ENCODE measurements at places on chromosomes 13 and 19. TPM values are rescaled to one million over a fixed set of nuclear protein-coding genes. Genes with fewer than 3 reads are reported as not detected.

SCN1B gene
- polyA plus RNA-seq = 0.33 TPM

- no peak for DNase-seq
Observed at GRCh38 chr13:52600666-52601065, 41.6 kb upstream of the HNRNPA1L2 start.

GRCh38 chr13:91762957-91763356 is 364.5 kb downstream of the GPC5 start:
- no peak for DNase-seq

- no peak for DNase-seq
Observed at GRCh38 chr13:48380581-48380980, 32.3 kb downstream of the LPAR6 start.

TMEM59L gene
- polyA plus RNA-seq = not detected

- DNase-seq = no peak
Observed at GRCh38 chr19:55529636-55530234, 7.2 kb downstream of the SBK2 start.

ZNF568 gene
- 12.3 TPM for polyA plus RNA-seq

GRCh38 chr13:40026174-40026585 is 370.7 kb downstream of the COG6 start:
- DNase-seq = no peak

GRCh38 chr13:48078251-48078656 is 16.6 kb downstream of the MED4 start:
- DNase-seq = peak; percentile 60

PCDH17 gene
- not detected for polyA plus RNA-seq

- no peak for DNase-seq
Observed at GRCh38 chr19:2423071-2423914, 4.1 kb downstream of the TIMM13 start.

KIR3DL1 gene
- not detected for polyA plus RNA-seq

GRCh38 chr19:44003461-44004009 is 778 bp downstream of the ZNF230 start:
- DNase-seq = no peak

NDUFA11 gene
- 317 TPM for polyA plus RNA-seq

CD70 gene
- polyA plus RNA-seq = 1.7 TPM

DNA sequence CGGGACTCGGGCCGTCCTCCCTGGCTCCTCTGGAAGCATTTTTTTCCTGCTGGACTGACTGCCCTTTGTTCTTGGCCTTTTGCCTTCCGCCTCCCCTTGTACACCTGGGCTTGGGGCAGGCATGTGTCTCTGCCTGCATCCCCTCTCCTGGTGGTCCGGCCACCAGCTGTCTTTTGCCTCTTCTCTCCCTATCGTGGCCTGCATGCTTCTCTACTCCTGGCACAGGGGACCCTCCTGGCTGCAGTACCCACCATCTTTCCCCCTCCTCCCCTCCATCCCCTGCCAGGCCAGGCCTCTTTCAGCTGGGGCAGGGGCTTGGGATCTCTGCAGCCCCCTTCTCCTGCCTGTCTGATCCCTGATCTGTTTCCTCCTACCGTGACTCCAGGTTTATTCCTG is 12.1 kb downstream of the WTIP start:
- DNase-seq = no peak

NTF4 gene
- polyA plus RNA-seq = not detected

KXD1 gene
- polyA plus RNA-seq = 92.0 TPM

DNA sequence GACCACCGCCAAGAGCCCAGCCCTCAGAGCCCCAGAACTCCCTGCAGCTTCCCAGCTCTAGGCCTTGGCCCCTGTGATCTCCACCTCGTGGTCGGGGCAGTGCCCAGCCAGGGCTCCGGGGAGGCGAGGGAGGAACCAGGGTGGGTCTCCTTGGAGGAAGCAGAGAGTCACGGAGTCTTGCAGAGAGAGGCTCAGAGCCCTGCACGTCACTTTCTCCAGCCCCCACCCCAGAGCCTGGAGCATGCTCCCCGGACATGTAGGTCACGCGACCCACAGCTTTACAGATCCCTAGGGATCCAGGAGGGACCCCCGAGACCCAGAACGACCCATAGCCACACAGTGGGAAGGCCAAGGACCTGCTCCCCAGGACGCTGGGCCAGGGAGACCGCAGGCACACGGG is 11.9 kb downstream of the GADD45B start:
- DNase-seq = no peak

DNA sequence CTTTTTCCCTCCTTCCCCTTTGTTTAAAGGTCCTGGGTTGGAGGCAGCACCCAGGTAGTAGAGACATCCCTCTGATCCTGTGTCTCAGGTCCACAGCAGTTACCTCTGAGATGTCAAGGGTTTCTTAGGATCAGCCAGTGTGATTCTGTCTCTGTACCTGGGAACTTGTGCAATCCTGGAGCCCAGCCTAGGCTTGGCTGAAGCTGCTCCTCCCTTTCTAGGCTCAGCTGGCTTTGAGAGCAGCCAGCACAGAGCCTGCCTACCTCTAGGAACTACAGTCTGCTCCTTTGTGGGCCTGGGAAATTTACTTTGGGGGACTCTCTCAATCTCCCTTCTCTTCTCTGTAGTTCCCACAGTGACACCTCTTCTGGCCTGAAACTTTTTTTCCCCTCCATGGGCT is 171.6 kb downstream of the MTUS2 start:
- DNase-seq = no peak

- DNase-seq = no peak
Observed at GRCh38 chr13:111953546-111954178, 113.3 kb upstream of the SOX1 start.

DNA sequence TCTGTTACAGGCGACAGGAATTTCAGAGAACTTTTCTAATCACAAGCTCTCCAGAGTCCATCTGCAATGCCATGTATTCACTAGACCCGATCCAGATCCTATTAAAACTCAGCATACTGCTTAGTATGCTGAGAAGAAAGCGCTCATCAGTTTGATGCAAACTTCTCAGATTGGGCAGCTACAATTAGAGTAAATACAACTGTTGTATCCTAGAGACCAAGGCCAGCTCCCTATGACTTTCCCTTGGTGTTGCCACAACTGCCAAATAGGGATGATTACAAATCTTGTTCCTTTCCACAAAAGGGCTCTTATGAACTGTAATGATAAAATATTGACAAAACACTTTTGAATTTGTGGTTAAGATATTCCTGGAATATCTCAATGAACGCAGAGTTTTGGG is 191.2 kb downstream of the SPRY2 start:
- no peak for DNase-seq

TMEM238 gene
- polyA plus RNA-seq = 0.51 TPM

- DNase-seq = no peak
Observed at GRCh38 chr19:47494211-47494547, 10.2 kb upstream of the KPTN start.

SMIM7 gene
- polyA plus RNA-seq = 74.2 TPM

DNA sequence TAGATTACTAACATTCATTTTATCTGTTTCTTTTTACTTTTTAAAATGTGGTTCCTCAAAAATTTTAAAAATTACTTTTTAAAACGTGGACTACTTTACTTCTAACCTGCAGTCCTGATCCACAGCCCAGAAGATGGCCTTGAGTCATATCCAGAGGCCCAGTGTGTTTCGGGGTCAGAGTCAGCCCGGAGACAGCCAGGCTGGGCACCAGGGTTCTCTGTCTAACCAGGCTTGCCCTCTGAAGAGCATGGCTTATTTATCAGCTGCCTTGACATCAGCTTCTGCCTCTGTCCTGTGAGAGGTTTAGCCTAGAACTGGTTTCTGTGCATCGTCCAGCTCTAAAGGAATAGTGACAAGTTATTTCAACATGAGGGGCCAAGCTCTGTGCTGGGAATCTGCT is 332.0 kb downstream of the FGF9 start:
- DNase-seq = no peak

DNA sequence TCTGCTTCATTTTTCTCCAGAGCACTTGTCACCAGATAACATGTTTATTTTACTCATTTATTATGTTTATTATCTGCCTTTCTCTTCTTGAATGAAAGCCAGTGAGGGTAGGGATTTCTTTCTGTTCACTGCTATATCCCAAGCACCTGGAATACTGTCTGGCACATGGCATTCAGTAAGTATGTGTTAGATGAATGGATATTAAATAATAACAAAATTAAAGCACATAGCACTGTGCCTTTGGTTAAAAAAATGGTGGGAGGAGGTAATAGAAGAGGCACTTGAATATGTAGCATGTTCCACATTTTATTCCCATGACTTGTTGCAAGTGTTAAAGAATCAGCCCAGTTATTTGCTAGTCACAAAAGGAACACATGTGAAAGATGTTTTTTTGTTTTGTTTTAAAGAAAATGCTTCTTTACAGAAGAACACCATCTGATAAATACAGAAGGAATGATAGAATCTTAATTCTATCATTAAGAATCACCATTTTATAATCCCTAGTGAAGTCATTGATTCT is 151.0 kb downstream of the DLEU7 start:
- DNase-seq = no peak

ZNF17 gene
- polyA plus RNA-seq = 10.4 TPM

- no peak for DNase-seq
Observed at GRCh38 chr19:10981252-10981895, 20.5 kb downstream of the SMARCA4 start.

CATSPERD gene
- not detected for polyA plus RNA-seq

GRCh38 chr19:9848060-9848459 is 12.9 kb downstream of the PIN1 start:
- DNase-seq = no peak

DNA sequence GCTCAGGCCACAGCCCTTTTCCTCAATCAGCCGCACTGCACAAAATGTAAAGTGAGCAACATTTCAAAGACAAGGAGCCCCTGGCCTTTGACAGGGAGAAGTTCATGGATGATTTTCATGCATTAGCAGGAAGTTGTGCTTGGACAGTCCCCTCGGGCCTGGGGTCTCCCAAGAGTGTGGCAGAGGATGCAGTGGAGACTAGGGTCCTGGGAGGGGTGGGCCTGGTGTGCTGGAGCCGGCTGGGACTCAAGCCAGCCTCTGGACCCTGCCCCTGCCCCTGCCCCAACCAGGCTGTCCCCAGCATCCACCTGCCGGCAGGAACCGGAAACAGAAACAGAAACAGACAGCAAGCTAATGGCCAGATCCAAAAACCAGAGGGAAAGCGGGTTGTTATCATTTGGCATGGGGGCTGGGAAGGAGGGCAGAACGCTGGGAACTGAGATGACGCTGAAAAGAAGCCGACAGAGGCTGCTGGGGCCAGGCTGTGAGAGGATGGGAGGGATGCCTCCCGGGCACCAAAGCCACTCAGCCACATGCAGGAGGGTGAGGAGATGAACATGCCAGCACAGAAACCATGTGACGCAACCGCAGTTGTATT is 2.3 kb downstream of the GAS6 start:
- DNase-seq = no peak

DNA sequence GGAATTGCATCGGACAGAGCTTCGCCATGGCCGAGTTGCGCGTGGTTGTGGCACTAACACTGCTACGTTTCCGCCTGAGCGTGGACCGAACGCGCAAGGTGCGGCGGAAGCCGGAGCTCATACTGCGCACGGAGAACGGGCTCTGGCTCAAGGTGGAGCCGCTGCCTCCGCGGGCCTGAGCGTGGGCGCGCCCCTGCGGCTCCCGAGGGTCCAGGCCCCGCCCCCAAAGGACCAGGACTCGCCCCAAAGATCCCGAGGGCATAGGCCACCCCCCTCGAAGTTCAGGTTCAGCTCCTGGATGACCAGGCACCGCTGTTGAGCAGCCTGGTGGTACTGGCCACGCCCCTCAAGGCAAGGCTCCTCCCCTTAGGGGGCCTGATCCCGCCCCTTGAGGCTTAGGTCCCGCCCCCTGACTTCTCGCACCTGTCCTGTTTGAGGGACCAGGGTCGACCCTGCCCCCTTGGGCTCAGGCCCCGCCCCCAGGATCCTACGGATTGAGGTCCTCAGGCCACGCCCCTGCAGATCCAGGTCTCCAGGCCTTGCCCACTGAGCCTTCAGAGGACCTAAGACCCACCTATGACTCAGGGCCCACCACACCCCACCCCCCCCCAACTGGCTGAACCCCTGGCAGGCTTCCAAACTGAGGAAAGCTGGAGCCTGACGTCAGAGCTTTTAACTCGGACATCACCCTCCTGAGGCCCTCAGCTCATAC is 43.1 kb downstream of the CYP4F22 start:
- DNase-seq = peak; percentile 36

All from naive B cell (primary cell).